ENCODE measurements at places on chromosomes 7 and 10.
A peak's percentile ranks its signal among the peaks of the same experiment; 100 is the strongest.

GRCh38 chr10:48774416-48775205 is 89.9 kb downstream of the WDFY4 start:
- no peak for DNase-seq

DNA sequence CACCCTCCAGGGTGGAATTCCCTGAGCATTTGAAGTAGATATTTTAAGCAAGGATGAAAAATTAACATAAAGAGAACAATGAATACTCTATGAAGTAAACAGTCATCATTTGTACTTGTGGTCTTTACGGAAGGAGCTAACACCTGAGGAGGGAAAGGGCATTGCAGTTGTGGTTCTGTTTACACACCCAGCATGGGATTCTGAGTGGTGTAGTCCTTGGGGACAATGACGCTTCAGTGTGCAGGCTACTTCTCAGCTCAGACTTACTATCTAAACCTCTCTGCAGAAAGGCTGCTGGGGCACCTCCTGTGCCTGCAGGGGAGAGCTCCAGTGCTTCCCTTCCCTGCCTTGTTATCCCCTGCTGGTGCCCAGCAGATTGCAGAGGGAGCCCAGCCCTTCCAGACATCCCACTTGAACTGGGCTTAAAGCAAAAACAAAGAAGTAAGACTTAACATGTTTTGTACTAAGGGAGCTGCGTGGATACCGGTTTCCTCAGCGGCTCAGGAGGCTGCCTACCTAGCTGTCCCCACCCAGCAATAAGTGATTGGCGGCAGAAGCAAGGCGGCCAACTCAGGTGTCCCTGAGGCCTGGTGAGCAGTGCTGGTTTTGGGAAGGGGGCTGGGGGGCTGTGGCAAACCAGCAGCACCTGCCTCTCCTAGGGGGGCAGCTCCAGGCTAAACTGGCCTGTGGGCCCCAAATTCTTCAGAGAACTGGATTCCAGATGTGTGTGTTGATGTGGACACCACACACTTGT is 89.1 kb downstream of the CELF2 start:
- no peak for DNase-seq

GRCh38 chr7:41771717-41772116 is 68.8 kb upstream of the INHBA start:
- DNase-seq = no peak

- DNase-seq = no peak
Observed at GRCh38 chr10:132881186-132881920, 61.0 kb downstream of the CFAP46 start.

GRCh38 chr10:102435529-102436233 is 3.3 kb upstream of the CUEDC2 start:
- DNase-seq = peak; percentile 21

DNA sequence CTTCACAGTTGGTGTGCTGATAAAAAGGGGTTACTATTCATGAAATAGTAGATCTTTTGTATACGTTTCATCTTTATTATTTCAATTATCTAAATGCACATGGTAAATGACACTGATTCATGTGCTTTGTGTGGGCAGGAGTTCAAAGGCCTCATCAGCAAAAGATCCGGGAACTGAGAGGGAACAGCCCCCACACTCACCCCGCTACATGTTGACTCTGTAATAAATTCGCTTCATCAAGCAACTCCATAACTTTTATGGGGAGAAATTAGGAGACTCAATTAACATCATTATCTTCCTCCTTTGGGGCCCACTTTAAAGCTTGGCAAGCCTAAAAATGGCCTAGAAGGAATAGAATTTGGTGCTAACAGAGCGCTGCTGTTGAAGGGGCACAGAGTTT is 250.7 kb upstream of the BMPER start:
- DNase-seq = no peak

GRCh38 chr10:23198940-23199767 is 7.0 kb downstream of the PTF1A start:
- DNase-seq = peak; percentile 8

- DNase-seq = peak; percentile 11
Observed at GRCh38 chr7:100896732-100897608, 1.3 kb upstream of the ACHE start.

DNA sequence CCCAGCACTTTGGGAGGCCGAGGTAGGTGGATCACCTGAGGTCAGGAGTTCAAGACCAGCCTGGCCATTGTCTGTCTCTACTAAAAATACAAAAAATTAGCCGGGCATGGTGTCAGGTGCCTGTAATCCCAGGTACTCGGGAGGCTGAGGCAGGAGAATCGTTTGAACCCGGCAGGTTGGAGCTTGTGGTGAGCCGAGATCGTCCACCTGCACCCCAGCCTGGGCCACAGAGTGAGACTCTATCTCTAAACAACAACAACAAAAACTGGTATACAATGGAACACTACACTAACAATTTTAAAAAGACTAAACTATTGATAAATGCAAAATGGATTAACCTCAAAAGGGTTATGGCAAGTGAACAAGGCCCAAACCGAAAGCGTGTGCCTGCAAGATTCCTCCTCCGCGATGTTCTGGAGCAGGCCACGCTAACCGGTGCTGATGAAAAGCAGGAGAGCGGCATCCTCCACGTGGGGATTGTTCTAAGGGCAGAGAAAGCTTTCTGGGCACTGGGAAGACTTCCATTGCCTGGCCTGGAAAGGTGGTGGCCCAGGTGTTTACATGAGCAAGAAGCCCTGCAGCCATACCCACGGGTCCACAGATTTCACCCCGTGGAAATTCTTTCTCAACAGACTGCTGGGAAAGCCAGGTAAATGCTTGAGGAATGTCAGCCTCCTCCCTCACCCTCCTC is 53.8 kb downstream of the PDGFA start:
- DNase-seq = no peak

DNA sequence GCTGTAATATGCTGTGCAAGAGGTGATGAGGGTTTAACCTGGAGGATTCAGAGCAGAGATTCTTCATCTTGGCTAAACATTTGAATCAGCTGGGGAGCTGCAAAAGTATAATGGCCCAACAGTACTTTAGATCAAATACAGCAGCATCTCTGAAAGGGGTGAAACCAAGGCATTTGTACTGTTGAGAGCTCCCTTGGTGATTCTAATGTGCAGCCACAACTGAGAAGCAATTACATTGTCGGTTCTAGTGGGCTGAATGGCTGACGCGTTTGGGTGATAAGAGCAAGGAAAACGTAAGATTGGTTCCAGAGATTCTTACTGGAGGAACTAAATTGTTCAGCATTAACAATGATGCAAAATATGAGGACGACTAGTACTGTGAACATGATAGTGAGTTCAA is 269.7 kb downstream of the AGMO start:
- no peak for DNase-seq

DNA sequence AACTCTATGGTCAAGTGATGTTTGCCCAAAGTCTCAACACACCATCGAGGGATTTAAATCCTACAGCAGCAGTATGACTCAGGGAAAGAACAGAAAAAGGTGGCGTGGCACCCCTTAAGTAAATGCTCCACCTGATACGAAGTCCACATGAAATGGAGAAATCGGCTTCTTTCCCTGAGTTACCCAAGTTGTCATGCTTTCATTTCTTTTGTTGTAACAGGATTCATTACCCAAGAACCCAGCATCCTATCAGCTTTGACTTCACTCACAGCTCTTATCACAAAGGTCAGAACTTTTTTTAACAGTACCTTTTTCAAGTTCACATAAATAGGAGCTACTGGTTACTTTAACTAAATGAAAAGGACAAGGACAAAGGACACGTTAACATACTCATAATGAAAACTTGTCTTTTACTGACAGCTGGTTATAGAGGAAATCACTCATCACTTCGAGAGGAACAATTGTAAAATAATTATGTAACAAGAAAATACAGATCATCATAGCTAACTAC is 219.8 kb upstream of the FRMD4A start:
- DNase-seq = no peak

DNA sequence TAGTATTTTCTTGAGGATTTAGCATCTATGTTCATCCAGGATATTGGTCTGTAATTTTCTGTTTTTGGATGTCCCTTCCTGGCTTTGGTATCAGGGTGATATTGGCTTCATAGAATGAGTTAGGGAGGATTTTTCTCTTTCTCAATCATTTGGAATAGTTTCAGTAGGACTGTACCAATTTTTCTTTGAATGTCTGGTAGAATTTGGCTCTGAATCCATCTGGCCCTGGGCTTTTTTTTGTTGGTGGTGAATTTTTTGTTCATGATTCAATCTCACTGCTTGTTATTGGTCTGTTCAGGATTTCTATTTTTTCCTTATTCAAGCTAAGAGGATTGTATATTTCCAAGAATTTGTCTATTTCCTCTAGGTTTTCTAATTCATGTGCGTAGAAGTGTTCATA is 192.7 kb downstream of the KIF20B start:
- no peak for DNase-seq

DNA sequence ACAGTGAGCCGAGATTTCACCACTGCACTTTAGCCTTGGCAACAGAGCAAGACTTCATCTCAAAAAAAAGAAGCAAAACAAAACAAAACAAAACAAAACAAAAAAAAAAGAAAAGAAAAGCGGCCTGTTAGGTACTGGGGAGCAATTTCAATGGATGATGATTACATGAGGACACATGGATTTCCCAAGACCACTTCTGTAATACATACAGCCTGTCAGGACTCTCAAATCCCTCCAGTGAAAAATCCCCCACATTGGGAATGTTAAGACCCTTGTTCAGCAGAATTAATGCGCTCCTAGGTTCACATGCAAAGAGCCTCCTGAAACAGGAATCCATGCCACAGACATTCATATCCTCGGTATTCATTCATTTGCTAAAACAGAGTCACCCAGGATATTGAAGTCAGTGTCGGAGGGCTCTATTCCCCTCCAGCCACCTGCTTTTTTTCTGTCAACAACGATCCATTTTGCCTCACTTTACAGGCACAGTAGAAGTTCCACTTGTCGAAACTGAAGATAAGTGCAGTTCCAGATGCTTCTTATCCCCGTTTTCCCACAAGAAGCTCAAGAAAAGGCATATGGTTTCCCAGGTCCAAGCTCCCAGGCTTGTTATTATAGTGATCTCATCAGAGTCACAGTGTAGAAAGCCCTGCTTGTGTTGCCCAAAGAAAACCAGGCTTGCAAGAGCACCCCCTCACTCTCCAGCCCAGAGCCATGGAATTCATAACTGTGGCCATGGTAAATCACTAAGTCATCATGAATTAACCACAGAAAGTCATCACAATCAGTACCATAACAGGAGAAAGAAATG is 20.2 kb downstream of the SLC16A12 start:
- DNase-seq = peak; percentile 100

DNA sequence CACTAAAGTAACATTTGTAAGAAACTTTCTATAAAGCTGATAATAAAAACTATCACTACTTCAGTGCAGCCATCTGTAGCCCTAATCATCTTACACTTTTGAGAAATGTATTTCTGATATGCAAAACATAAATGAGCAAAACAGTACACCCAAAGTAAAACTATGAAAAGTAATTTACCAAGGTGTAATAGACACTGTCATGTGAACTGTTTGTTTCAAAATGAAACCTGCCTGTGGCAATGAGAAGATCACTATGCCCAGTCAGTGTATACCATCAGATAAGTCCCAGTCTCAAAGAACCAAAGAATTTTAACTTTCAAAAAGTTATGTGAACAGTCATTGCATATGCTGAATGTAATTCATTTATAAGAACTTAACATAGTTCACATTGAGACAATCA is 398.1 kb downstream of the CDC14C start:
- no peak for DNase-seq

DNA sequence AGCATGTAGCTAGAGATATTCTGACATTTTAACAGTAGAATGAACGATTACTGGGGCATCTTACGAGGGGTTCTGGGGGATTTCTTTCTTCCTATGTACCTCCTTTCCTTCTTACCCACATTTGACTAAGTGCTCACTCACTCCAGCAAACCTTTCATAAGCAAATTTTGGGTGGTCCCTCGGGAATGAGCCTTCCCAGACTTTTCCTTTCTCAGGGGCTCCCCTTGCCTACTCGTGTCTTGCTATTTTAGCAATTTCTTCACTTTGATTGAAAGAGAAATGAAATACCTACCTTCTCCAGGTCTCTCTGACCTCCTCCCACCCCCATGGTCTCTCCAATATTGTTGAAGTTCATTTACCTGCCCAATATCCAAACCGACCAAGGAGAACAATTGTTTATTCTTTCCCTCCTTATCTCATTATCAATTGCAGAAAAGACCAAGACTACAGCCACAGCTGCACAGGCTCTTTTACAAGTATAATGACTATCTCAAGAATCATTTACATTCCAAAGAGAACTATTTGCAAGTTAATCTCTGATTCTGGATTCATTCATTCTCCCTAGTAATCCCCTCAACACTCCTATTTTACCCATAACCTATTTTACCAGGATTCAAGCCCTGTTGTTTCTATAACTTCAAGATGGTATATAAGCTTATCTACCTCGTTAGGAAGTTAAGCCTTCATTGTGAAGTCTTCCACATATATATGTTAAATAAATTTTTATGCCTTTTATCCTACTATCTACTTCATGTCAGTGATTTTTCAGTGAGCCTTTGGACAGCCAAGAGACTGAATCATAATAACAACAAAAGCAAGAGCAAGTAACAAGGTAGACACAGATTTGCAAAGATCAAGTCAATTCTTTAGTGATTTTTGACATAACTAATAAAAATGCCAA is 480.6 kb downstream of the IPMK start:
- DNase-seq = no peak

GRCh38 chr7:128728598-128728997 is 10.6 kb upstream of the CALU start:
- DNase-seq = peak; percentile 45

DNA sequence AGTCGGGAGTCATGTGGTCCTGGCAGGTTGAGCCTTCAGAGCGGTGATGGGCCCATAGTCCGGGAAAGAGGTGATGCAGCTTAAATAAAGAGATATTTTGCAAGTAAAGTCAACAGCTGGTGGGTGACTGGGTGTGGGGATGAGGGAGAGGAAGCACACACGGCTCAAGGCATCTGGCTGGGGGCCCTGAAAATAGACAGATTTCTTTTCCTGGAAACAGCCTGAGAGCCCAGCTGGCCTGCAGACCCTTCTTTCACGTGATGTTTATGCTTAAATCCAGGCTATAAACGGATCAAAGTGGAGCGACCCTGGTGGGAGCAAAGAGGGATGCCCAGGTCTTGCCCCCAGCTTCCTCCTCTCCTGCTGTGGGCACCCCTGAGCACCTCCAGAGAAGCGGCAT is 149.1 kb downstream of the TEX36 start:
- no peak for DNase-seq

- DNase-seq = peak; percentile 44
Observed at GRCh38 chr10:102152545-102152890, 329 bp downstream of the NOLC1 start.

- DNase-seq = no peak
Observed at GRCh38 chr7:86598721-86599120, 45.0 kb upstream of the GRM3 start.

- peak; percentile 76 for DNase-seq
Observed at GRCh38 chr7:42690794-42691639, 220.9 kb downstream of the C7orf25 start.

DNA sequence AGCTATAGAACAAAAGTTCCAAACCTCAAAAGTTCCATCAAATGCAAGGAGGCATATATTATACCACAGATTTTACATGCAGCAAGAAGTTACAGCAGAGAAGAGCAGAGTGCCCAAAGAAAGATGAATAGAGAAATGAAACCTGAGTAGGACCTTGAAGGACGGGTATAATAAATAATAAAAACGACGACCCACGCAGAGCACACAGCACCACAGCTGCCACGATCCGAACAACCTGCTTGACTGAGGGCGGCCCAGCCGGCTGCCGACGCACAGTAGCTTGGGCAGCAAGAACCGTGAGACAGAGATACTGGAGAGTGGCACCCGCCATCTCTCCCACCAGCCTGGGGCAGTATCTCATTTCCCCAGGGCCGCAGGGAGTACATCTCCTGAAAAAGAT is 79.0 kb downstream of the HIPK2 start:
- no peak for DNase-seq

- DNase-seq = peak; percentile 37
Observed at GRCh38 chr10:68155615-68156210, 46.4 kb downstream of the MYPN start.

- DNase-seq = peak; percentile 18
Observed at GRCh38 chr10:21976739-21977138, 26.8 kb downstream of the DNAJC1 start.
